ENCODE measurements at places on chromosomes 2 and 18.

DNA sequence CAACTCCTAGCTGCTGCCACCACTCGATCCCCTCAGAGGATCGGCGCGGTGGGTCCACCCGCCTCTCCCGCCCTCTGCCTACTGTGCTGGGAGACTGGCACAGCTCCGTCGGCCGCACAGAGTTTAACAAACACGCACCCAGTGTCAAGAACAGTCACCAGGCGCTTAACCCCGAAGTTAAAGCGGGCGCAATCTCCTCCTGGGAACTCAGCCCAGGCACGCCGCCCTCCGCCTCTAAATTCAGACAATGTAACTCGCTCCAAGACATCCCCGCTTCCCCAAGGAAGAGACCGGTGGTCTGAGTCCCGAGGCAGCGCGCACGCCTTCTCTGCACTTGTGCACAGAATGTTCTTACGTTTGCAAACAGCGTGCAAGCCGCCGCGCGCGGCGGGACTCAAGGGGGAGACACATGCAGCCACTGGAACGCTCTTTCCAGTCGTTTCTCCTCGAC, 533 bp downstream of the CXCR4 start:
- DNase-seq = no peak

GRCh38 chr2:88165332-88166003, 4.7 kb upstream of the THNSL2 start:
- DNase-seq = no peak

DNA sequence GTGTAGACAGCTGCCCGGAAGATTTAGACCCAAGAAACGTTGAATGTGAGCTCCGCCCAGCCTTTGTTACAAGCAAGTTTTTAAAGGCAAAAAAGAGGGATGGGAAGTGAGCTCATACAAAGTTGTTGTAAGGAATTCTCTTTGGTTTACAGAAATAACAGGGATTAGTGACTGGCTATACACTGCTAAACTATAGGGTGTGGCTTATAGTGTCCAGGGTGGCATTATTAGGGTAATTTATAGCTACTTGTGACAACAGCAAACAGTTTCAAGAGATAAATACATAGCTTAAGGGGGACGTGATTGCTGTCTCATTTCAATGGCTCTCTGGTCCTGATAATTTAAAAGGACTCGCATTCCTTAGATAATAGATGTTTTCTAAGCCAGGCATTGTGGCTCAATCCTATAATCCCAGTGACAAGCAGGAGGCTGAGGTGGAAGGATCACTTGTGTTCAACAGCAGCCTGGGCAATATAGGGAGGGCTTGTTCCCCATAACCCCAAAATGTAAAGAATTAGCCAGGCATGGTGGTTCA, 66.5 kb upstream of the TGIF1 start:
- no peak for DNase-seq

- DNase-seq = no peak
These were observed 729.8 kb upstream of the CDH7 start for GRCh38 chr18:65021021-65021420.

DNA sequence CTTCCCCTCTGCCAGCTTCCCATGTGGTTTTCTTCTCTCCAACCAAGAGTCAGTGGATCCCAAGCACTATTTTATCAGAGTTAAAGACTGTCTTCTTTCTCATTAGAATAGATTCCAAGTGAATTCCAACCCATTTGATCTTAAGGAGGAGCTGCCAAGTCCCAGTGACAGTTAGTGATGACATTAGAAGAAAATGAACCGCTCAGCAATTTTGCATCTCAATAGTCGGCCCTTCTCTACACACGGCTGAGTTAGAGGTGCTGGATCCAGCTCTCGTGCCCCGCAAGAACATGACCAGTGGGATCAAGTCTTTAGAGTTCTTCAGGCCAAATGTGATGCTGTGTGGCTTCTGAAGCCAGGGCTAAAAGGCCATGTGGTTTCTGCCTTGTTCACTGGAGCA, 132.6 kb downstream of the SH3BP4 start:
- DNase-seq = no peak

GRCh38 chr2:112634153-112634873, 11.4 kb upstream of the SLC20A1 start:
- DNase-seq = no peak

GRCh38 chr18:5500158-5500939, 43.4 kb downstream of the EPB41L3 start:
- no peak for DNase-seq

GRCh38 chr18:48814490-48815178, 136.1 kb downstream of the SMAD7 start:
- DNase-seq = no peak

- DNase-seq = no peak
These were observed 9.6 kb upstream of the GIGYF2 start for GRCh38 chr2:232687382-232688160.

DNA sequence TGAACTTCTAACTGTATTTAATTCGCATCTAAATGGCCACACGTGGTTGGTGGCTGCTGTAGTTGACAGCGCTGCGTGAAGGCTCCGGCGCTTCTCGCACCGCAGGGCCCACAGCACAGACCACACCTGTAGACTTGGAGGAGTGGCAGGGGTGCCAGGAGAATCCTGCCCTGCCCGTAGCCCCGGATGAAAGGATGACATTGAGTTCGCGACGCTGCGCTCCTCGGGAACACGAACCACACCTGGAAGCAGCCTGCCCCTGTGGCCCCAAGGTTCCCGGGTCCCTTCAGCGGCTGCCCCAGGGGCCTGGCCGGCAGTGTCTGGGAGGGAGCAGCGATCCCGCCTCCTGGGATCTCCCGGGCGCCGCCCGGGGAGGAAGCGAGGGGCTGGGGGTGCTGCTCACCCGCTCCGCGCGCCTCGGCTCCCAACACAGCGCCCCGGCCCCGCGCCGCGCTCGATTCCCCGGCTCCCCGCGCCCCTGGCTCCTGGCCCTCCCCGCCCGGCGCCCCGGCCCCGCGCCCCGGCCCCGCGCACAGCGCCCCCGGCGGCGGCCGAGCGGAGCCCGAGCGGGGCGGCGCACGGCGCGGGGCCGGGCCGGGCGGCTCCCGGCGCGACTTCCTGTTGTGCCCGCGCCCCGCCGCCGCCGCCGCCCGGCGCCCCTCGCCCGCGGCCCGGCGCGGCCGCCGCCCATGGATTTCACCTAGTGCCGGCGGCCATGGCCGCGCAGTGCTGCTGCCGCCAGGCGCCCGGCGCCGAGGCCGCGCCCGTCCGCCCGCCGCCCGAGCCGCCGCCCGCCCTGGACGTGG, at the start of gene RNPEPL1:
TSS of gene RNPEPL1 (plus strand) at position 613 of the 806 bp plus-strand sequence. CDS start at position 716, 103 bp downstream.
- peak; percentile 65 for DNase-seq

- no peak for DNase-seq
These were observed 84.7 kb downstream of the GLI2 start for GRCh38 chr2:120820263-120820952.

- no peak for DNase-seq
These were observed 7.3 kb downstream of the SIX2 start for GRCh38 chr2:45001869-45002385.

DNA sequence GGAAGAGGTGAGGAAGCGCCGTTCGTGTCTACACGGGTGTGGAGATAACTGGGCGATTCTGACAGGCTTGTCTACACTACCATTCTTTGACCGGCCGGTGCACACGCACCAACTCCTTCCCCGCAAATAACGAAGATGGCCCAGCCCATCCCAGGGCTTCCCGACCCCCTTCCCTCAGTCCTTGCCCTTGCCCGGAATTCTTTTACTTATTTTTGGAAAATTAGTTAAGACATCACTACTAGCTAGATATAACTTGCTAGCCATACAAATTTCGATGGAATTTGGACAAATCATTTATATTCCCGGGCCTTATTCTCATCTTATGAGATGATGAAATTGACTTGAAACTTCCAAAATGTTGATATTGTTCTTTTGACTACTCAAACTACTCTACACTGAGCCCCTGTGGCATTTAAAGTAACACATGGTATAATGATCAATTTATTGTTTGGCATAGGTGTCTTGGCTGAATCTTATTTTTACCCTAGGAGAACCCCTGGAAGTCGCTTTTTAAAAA, 1.3 kb downstream of the ERICH2 start:
- DNase-seq = no peak
